ENCODE measurements at places on chromosomes 16 and 17.

GRCh38 chr16:82891918-82892317, 265.1 kb downstream of the CDH13 start:
- DNase-seq, result no peak

DNA sequence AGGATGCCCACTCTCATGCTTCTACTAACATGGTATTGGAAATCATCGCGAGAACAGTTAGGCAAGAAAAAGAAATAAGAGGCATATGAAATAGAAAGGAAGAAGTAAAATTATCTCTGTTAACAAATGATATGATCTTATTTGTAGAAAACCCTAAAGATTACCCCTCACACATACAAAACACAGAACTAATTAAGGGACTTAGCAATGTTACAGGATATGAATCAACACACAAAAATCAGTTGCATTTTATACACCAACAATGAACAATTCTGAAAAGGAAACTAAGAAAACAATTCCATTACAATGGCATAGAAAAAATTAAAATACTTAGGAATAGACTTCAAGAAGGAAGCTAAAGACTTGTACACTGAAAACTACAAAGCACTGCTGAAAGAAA, 2.7 kb upstream of the CAPNS2 start:
- no peak for DNase-seq

DNA sequence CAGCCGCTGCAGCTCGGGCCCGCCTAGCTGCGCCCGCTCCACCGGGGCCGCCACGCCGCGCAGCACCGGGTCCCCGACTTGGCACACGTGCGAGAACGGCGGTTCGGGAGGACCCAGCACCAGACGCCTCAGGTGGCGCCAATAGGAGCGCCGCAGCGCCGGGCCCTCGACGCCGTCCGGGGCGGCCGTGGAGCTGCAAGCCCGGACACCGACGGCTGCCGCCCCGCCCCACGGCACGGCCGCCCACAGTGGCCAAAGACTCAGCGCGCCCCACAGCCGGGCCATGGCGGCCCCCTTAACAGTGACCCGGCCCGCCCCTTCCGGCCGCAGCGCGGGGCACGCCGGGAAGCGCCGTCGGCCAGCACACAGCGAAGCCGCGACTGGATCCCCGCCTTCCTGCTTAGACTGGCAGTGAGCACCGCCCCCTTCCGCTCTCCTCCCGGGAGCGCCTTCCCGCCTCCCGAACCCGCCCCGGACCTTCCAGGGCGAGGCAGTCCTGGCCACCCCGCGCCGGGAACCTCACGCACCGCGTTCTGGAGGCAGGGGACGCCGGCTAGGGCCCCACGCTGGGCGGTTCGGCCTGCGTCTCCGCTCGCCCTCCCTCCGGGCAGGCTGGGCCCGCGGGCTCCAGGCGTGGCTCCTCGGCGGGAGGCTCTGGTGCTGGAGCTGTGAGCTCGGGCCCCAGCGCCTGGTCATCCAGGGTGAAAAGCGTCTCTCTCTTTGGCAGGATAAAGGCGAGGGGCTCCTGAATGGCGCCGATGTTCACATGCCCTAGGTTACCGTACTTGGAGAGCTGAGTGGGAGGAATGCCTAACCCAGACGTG, at the start of gene PDF:
PDF (minus strand) TSS at position 303 of the 824 bp plus-strand sequence; CDS start at position 285, 18 bp downstream.
- peak; percentile 71 for DNase-seq

DNA sequence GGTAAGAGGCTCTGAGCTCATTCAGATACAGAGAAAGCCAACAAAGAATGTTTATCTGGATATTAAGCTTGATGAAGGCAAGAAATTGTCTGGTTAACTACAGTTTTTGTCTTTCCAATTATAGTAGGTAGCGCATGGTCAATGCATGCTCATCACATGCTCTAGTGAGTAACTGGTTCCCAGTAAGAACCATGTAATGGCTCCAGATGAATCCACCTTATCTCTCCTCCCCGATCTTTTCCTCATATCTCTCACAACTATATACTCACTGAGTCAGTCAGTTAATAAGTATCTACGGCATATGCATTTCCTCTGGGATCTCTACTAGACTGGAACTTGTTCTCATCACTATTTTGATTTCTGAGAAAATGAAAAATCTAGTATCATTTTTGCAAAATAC, 340.7 kb upstream of the DYNLRB2 start:
- no peak for DNase-seq

GRCh38 chr16:30553393-30553899, 4.7 kb downstream of the ZNF764 start:
- DNase-seq, result no peak

GRCh38 chr17:6054372-6054771, 15.8 kb upstream of the WSCD1 start:
- no peak for DNase-seq

- no peak for DNase-seq
Measured at GRCh38 chr17:41284043-41284442, 8.5 kb downstream of the KRTAP9-7 start.

DNA sequence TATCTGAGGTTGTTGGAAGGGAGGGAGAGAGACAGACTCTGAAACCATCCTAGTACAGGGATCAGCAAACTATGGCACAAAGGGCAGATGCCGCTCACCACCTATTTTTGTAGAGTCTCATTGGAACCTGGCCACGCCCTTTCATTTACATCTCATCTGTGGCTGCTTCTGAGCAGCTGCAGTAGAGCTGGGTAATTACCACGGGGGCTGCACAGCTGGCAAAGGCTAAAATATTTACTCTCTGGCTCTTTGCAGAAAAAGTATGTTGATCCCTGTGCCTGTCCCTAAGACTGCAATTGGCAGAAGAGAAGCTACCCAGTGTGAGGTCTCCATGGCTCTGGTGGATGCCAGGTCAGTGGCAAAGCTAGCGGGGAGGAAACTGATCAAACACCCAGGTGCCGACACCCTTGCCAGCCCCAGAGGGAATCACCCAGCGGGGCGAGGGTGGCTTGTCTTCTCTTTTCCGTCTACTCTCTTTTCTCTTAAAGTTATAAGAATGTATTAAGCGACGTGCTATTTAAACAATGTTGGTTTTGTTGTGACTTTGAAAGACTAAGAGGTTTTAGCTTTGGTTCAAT, 14.0 kb downstream of the CEP295NL start:
- peak; percentile 40 for DNase-seq

DNA sequence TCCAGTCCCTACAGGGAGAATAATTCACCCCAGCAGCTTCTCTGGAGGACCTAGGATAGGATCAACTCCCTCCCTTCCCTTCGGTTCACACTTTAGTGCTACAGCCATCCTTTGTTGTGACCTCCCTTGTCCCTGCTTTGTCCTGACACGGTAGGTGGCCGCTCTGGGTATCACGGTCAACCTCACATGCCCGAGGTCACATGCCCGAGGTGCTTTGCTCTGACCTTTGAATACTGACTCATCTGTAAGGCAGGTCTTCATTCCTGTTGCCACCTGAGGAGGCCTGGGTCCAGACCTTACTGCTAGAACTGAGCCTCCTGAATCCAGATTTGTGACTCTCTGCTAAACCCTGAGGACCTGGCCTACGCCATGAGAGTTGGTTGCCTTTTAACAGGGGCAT, 19.7 kb downstream of the ALKBH5 start:
- no peak for DNase-seq

DNA sequence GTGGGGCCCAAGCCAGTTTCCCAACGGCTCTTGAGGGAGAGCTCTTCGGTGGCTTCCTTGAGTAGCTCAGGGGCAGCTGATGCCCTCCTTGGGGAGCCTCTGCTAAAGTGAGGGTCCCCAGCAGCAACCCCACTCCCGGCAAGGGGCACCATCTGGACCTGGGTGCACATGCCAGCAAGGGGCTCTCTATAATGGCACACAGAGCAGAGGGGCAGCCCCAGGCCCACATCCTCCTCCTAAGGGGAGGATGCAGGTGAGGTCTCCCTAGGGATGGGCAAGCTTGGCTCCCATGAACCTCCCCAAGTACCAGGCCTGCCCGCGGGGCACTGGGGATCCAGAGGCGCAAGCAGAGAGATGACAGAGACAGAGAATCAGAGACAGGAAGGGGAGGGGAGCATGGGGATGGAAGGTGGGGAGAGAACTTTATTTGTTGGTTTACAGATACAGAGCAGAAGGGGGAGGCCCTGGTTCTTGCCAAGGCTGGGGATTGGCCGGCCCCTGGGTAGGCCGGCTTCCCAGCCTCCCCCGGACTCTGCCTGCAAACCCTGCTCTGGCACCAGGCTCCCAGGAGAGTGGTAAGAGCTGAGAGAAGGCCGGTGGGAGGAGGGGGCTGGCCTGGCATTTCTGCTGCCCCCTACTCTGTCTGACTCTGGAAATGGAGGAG, 61.4 kb downstream of the SRCIN1 start:
- DNase-seq, result no peak

DNA sequence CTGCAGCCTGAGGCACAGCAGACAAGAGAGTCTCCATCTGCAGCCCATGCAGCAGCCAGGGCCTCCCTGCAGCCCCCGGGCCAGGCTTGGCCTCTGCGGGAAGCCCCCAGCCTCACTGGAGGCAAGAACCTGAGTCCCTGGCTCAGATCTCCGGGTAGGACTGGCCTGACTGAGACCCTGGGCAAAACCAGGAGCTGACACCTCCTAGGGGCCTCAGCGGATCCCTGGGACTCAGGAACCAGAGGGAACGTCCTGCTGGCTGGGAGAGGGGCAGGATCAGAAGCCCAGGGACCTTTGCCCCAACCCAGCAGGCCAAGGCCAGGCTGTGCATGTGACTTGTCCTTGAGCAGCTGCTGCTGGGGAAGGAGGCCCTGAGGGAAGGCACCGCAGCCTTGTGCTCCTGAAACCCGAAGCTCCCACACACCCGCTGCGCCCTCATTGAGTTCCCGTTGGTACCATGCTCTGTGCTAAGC, 1.7 kb upstream of the PRSS21 start:
- DNase-seq, result no peak

DNA sequence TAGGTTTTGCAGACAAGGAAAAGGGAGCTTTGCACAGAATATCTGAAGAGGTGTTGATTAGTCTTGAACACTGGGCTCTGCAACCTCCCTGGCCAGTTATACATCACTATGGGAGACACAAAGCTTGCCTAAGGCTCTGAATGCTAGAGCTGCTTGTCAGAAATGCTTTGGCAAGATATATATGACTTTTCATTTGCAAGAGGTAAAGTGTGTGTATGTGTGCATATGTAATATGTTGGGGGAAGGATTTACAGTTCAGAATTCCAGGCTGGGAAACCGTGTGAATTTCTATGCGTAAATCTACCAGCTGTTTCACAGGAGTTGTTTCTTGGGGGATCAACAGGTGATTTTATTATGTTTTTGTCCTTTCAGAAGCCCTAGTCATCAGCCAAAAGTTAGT, 350.9 kb downstream of the TMEM114 start:
- no peak for DNase-seq

GRCh38 chr16:57304169-57305061, 19.9 kb upstream of the PLLP start:
- DNase-seq, result no peak

DNA sequence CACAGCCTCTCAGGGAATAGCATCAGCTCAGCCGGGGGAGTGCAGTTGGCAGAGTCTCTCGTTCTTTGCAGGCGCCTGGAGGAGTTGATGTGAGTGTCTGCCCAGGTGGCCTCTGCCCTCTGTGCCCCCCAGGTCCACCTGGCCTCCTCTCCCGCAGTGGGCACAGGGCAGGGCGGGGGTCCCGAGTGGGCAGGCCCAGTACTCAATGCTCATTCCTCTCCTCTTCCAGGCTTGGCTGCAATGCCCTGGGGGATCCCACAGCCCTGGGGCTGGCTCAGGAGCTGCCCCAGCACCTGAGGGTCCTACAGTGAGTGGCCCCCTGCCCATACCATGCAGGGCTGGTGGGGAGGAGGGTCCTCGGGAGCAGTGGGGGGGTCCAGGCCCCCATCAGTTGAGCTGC, 14.7 kb upstream of the CPNE2 start:
- no peak for DNase-seq

- DNase-seq, result no peak
Measured at GRCh38 chr16:9934723-9935508, 247.3 kb downstream of the GRIN2A start.

DNA sequence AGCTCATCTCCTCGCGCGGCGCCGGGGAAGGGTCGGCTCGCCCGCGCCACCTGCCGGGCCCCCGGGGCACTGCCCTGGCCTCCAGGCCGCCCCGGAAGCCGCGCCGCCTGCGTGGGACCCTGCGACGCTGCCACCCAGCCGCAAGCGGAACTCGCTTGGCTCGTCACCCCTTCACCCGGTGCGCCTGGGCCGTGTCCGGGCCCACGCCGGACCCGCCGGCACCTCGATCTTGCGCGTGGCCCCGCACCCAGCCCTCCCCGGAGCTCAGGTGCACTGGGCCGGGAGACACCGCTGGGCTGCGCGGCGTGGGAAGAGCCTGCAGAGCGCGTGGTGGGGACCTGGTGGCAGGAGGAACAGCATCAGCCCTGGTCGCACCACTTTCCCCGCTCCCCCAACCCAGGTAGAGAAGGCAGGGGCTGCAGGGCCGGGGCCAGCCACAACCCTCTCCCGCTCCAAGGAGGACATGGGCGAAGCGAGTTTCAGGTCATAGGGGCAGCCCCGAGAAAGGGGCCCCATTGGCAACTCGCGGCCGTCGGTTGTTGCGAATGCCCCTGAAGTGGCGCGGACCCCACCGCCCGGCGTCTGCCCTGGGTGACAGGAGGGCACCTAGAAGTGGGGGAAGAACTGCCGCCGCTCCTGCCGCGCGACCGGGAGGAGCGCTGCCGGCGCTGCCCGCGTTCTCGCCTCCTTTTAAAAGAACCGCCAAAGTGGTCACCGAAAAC, 363 bp upstream of the MIF4GD start:
- DNase-seq, result peak; percentile 97

- DNase-seq, result no peak
Measured at GRCh38 chr17:68437979-68438822, 19.1 kb downstream of the WIPI1 start.

DNA sequence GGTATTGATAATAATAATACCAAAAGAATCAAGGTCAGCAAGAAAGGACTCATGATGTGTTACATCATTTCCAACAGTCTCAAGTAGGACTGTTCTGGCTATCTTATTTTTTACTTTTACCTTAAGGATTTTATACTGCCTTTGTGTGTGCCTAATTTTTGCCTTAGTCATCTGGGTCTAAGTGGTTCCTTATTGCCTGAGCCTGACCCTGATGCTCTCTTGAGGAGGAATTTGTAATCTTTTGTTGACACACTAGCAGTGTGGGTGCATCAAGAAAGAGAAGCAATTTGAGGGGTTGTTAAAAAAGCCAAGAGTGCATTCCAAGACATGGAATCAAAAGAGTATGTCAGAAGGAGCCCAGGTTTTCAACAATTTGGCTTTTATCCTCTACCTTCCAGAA, 59.3 kb downstream of the TMEM100 start:
- DNase-seq, result no peak

- no peak for DNase-seq
Measured at GRCh38 chr16:84370723-84371552, 2.6 kb downstream of the ATP2C2 start.

GRCh38 chr17:57984936-57985674, 2.9 kb downstream of the VEZF1 start:
- no peak for DNase-seq

DNA sequence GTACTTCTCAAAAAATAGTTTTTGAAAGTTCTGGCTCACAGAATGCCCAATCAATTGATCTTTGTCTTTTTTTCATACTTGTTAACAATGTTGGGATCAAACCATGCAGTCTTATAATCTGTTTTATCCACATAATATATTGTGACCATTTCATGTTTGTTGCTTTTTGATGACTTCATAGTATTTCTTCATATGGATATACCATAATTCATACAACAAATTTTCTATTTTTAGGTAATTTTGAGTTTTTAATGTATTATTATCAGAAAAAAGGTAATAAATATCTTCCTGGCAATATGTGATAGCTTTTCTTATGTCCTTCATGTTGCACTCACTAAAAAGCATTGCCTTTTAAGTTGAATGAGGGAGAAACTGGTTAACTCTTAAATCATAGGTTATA, 44.8 kb downstream of the TBC1D26 start:
- DNase-seq, result no peak
